ENCODE measurements at places on chromosomes 3 and 15.

- DNase-seq: no peak
These were observed 5.5 kb downstream of the ABCC5 start for GRCh38 chr3:184011937-184012889.

DNA sequence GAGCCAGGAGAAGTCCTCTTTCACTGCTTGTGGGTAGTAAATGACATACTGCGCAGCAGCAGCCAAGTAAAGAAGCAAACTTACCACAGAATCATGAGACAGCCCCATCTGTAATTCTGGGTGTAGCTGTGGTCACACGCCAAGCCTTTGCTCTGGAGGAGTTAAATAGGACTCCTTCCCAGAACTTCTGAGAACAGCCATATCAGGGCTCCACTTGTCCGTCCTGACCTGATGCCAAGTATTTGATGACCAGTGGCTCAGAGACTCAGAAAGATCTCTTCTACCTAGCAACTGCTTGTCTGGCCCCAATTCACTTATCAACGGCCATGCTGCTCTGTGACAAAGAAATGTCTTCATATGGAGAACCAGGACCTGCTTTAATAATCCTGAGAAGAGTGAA, 20.6 kb upstream of the GOLIM4 start:
- DNase-seq: peak; percentile 89

DNA sequence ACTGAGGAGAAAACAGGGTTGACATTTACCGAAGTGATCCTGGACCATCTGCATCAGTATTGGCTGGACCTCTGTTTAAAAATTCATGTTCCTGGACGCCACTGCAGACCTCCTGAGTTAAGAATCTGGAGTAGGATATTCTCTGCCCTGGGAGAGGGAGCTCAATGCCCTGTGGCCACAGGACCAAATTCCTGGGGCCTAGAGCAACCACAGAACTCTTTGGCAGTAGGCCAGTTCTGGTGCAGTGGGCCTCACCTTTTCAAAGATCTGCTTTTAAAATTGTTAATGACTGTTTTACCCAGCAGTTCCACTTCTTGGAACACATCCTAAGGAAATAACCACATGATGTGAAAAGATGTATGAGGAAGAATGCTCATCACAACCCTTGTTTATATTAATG, 133.3 kb upstream of the ADPGK start:
- DNase-seq: no peak

DNA sequence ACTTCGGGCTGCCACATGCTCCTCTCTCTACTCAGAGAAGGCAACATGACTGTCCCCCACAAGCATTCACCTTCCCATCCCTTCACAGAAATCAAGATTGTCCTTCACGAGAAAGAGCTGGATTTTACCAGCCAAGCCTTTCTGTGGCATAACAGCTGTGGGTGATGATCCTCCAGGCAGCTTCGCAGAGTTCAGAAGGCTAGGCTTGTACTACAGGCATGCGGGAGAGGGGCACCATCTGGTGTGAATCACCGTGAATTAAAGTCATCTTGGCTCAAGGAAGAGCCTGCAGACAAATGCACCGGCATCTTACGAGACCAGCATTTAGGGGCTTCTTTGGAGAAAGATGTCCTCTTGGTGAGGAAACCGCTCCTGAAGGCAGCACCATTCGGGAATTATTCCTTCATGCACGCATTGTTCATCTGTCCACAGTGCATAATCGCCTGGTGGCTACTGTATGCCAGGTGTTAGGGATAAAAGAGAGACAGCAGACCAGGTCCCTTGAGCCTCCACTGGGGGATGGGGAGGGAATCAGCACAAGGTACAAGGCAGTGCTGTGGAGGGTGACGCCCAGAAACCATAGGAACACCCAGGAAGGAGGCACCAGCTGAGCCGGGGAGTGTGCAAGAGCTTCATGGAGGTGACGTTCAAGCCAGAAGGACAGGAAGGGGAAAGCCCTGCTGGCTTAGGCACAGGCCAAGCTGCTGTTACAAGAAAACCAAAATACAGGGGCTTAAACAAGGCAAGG, 108.6 kb downstream of the TMEM266 start:
- peak; percentile 33 for DNase-seq

- no peak for DNase-seq
These were observed 261.4 kb downstream of the FHIT start for GRCh38 chr3:60989626-60990441.
